ENCODE measurements at places on chromosomes 13 and 19. TPM values are rescaled to one million over a fixed set of nuclear protein-coding genes. Genes with fewer than 3 reads are reported as not detected.

The MBD3L3 gene
- total RNA-seq: not detected

DNA sequence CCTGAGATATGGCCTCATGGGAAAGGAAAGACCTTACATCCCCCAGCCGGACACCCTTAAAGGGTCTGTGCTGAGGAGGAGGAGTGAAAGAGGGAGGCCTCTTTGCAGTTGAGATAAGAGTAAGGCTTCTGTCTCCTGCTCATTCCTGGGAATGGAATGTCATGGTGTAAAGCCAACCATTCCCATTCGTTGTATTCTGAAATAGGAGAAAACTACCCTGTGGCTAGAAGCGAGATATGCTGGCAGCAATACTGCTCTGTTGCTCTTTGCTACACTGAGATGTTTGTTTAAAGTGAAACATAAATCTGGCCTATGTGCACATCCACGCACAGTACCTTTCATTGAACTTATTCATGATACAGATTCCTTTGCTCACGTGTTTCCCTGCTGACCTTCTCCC is 783 bp upstream of the ZNF587B start:
- DNase-seq: no peak
- peaks cover 35% of the 10 kb centered on the region for H3K36me3 ChIP-seq
- peaks cover 11% of the 10 kb centered on the region for H3K4me1 ChIP-seq
- H3K27me3 ChIP-seq: no peaks in the 10 kb centered on the region
- no peak overlapping the region for H3K4me3 ChIP-seq

- no peak overlapping the region for H3K27ac ChIP-seq
- H3K4me3 ChIP-seq: no peak overlapping the region
Measured at GRCh38 chr13:76853481-76853880, 32.7 kb downstream of the KCTD12 start.

The OVOL3 gene
- total RNA-seq: not detected

DNA sequence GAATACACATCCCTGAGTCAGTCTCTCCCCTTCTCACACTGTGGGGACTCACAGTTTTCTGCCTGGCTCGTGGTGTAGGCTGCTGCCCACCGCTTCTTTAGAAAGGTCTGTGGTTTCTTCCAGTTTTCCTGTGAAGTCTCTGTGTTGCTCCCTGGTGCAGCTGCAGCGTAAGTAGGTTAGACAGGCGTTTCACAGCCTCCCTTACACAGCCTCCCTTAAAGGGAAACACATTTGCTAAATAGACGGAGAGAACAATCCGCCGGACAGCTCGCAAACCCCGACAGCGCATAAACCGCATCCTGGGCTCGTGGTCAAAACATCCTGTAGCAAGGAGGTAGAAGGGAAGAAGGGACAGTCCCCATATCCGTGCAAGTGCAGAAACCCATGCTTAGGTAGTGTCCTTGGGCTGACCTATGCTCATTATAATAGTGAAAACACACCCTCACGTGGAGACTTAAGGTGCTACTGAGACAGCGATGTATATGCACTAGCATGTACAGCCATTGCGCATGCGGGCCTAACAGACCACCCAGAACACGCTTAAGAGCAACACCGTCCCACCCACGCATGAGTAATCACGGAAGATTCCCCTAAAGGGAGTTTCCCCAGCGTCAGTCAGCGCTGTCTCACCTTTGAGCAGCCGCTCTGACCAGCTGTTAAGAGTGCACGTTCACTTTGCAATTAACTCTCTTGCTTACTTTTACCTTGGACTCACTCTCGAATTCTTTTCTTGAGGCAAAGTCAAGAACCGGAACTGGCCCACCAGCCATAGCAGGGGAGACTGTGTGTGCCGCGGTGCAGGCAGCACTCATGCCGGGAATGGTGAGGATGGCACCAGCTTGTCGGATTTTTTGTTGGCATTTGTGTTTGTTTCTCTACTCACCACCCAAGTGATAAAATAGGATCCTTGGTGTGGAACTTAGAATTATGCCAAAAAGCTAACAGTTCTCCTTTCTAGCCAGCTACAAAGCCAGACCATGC is 16.6 kb downstream of the SIGLEC8 start:
- H3K4me3 ChIP-seq: peak overlapping the region; percentile 60
- H3K4me1 ChIP-seq: peaks cover 33% of the 10 kb centered on the region
- H3K27me3 ChIP-seq: peaks cover 69% of the 10 kb centered on the region
- H3K36me3 ChIP-seq: no peaks in the 10 kb centered on the region

- H3K27me3 ChIP-seq: peaks cover 46% of the 10 kb centered on the region
- no peaks in the 10 kb centered on the region for H3K36me3 ChIP-seq
- no peak overlapping the region for H3K27ac ChIP-seq
- DNase-seq: peak; percentile 90
Measured at GRCh38 chr19:11293433-11294389, 2.2 kb upstream of the TSPAN16 start.

GRCh38 chr19:56671613-56671994 is at the start of gene ZNF835:
Gene ZNF835 (minus strand): TSS chr19:56671757. CDS start chr19:56665198, 6,559 bp downstream.
- H3K27ac ChIP-seq: peak within 1 kb of the TSS; percentile 87
- peak; percentile 92 for DNase-seq
- peaks cover 14% of the 10 kb centered on the region for H3K36me3 ChIP-seq

DNA sequence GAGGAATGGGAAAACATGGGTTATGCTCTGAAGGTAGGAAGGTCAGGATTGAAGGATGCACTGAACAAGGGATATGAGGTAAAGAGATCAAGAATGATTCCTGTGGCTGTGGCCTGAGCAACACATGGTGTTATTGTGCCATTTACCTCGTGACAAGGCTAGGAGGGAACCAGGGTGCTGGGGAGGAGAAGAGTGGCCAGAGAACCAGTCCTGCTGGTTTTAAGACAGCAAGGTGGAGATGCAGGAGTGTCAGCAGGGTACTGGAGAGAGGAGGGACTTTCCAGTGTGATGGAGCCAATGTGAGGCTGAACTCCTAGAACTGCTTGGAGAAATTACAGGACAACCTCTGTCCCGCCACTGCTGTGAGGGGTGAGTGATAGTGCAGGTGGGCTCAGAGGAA is 282.4 kb downstream of the MYO16 start:
- peaks cover 23% of the 10 kb centered on the region for H3K27me3 ChIP-seq
- H3K4me3 ChIP-seq: no peak overlapping the region
- peaks cover 13% of the 10 kb centered on the region for H3K4me1 ChIP-seq
- no peak overlapping the region for H3K27ac ChIP-seq
- DNase-seq: no peak
- no peaks in the 10 kb centered on the region for H3K36me3 ChIP-seq

The CGB1 gene
- not detected for total RNA-seq

The ZNF223 gene
- 3.3 TPM for total RNA-seq

- H3K27ac ChIP-seq: peak overlapping the region; percentile 82
- H3K36me3 ChIP-seq: peaks cover 54% of the 10 kb centered on the region
- no peaks in the 10 kb centered on the region for H3K27me3 ChIP-seq
- no peak for DNase-seq
- H3K4me3 ChIP-seq: peak overlapping the region; percentile 49
Measured at GRCh38 chr13:99542788-99543406, 41.6 kb downstream of the TM9SF2 start.

GRCh38 chr13:24664726-24665409 is 15.3 kb upstream of the ATP12A start:
- H3K36me3 ChIP-seq: no peaks in the 10 kb centered on the region
- no peak overlapping the region for H3K27ac ChIP-seq
- H3K4me3 ChIP-seq: no peak overlapping the region
- no peak for DNase-seq

GRCh38 chr19:45161738-45162607 is 1.2 kb upstream of the NKPD1 start:
- no peak overlapping the region for H3K27ac ChIP-seq
- peaks cover 12% of the 10 kb centered on the region for H3K27me3 ChIP-seq
- no peak overlapping the region for H3K4me3 ChIP-seq
- H3K36me3 ChIP-seq: peaks cover 1% of the 10 kb centered on the region
- no peak for DNase-seq

DNA sequence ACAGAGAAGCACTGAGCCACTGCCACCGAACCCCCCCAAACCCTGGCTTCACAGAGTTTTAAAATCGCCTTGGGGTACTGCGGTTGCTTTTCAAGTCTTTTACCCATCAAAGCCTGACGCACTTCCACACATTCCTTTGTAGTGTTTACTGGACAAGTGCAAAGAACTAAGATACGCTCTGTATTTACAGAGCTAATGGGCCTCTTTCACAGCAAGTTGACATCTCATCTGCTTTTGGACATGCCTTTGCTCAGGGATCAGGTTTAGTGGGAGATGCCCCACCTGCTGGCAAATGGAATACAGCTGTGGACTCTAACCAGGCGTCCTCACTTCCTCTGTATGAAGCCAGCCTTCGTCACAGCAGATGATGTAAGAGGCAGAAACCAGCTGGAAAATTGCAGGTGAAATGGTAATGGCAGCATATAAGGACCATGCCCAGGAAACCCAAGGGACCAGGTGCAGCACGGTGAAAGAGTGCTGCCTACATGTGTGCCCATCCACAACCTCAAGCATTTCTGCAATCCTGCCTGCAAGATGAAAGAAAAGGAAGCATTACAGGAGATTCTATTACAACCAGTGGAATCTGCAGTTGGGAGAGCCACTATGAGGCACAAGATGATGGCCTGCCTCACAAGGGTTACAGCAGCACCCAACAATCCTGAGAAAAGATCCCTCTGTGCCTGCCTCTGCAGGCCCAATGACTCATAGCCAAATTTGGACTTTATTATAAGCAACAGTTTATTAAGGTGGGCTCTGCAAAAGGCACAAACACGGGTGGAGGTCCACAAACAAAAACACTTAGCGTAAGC is 34.7 kb downstream of the BRD4 start:
- H3K4me3 ChIP-seq: peak overlapping the region; percentile 68
- DNase-seq: no peak
- H3K36me3 ChIP-seq: peaks cover 9% of the 10 kb centered on the region
